Sigmoid colon (tissue), 7 donors: ENCODE measurements at places on chromosomes 7 and 10. TPM values are rescaled to one million over a fixed set of nuclear protein-coding genes. Genes with fewer than 3 reads are reported as not detected.

- peak overlapping the region; percentile 32 for H3K27ac ChIP-seq
- peaks cover 46% of the 10 kb centered on the region for H3K4me1 ChIP-seq
- DNase-seq = no peak
- H3K4me3 ChIP-seq = peak overlapping the region; percentile 64
- no peaks in the 10 kb centered on the region for H3K27me3 ChIP-seq
Measured at GRCh38 chr10:119030421-119031250, 1.1 kb downstream of the NANOS1 start.

- no peaks in the 10 kb centered on the region for H3K27me3 ChIP-seq
- no peak overlapping the region for H3K27ac ChIP-seq
- H3K4me3 ChIP-seq = no peak overlapping the region
- no peaks in the 10 kb centered on the region for H3K36me3 ChIP-seq
Measured at GRCh38 chr10:10007957-10008356, 1009.7 kb upstream of the CELF2 start.

- H3K36me3 ChIP-seq = no peaks in the 10 kb centered on the region
- H3K4me3 ChIP-seq = no peak overlapping the region
- no peaks in the 10 kb centered on the region for H3K27me3 ChIP-seq
- no peak overlapping the region for H3K27ac ChIP-seq
- DNase-seq = no peak
Measured at GRCh38 chr10:107144490-107144889, 20.0 kb downstream of the SORCS1 start.

DNA sequence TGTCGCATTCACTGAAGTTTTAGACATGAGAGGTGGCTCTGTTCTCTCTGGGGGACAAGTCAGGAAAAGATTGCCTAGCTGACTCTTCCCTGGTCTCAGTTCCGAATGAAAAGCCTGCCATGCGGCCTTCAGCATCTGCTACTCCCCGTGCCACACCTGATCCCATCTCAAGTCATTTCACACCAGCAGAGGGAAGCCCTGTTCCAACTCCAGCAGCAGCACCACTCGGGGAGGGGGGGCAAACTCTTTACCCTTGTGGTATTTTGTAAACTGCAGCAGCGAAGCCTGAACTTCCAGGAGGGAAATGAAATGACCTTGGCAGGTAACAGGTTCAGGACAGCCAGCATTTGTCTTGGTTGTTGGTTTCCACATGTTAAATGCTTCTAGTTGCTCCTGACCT is 13.8 kb downstream of the LRRC4 start:
- H3K27me3 ChIP-seq = no peaks in the 10 kb centered on the region
- DNase-seq = no peak
- no peaks in the 10 kb centered on the region for H3K4me1 ChIP-seq
- no peak overlapping the region for H3K27ac ChIP-seq
- no peaks in the 10 kb centered on the region for H3K36me3 ChIP-seq

- H3K27me3 ChIP-seq = no peaks in the 10 kb centered on the region
- H3K4me3 ChIP-seq = no peak overlapping the region
- H3K27ac ChIP-seq = no peak overlapping the region
- H3K36me3 ChIP-seq = no peaks in the 10 kb centered on the region
Measured at GRCh38 chr7:158068853-158069252, 518.8 kb downstream of the PTPRN2 start.

GRCh38 chr10:9362721-9363120 is 1308.2 kb downstream of the GATA3 start:
- peaks cover 2% of the 10 kb centered on the region for H3K4me1 ChIP-seq
- DNase-seq = no peak
- no peak overlapping the region for H3K4me3 ChIP-seq

DNA sequence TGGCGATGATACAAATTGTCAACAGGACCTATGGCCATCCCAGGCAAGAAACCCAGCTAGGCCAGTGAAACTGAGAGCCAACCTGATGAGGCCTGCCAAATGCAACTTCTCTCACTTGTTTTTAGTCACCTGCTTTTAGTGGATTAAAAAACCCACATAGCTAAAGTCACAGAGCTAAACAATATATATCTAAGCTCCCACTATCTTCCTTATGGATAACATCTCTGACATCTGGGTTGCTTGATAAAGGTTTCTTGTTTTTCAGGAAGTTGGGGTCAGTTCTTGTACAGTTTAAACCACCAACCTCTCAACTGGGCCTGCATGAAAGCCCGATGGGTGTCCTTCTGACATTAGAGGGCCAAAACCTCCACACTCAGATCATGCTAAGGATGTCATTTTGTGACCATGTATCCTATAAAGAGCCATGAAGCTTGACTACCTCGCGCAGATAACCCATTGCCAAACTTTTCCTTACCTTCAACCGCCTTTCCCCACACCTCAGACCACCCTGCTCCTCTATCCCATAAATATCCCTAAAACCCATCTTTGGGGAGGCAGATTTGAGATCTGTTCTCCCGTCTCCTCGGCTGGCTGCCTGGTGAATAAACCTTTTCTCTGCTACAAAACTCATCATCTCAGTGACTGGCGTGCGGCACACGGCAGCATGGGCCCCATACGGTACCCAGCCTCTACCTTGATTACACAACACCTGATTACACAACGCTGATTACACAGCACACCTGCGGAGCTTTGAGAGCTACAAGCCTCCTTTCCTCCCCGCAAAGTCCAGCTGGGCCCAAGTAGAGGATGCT is 797 bp upstream of the STMP1 start:
- DNase-seq = peak; percentile 66
- H3K27ac ChIP-seq = peak overlapping the region; percentile 96
- no peaks in the 10 kb centered on the region for H3K36me3 ChIP-seq
- no peaks in the 10 kb centered on the region for H3K27me3 ChIP-seq

DNA sequence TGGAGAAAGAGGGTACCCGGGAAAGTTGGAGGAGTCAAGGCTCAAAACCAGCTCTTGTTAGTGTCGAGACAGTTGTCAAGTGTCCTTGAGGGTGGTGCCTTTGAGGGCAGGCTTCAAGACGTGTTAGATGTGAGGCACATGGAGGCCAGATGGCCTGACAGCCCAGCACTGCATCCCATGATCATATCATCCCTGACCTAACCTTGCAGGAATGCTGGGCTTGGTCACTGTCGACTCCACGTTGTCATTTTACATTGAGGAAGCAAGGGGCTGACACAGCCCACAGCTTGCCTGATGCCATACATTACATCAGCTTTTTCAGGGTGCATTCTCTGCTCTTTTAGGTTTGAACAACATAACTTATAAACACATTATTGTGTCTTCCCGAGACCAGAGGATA is 114.1 kb downstream of the ABCA13 start:
- no peaks in the 10 kb centered on the region for H3K36me3 ChIP-seq
- H3K4me1 ChIP-seq = no peaks in the 10 kb centered on the region
- no peaks in the 10 kb centered on the region for H3K27me3 ChIP-seq
- no peak overlapping the region for H3K4me3 ChIP-seq

DNA sequence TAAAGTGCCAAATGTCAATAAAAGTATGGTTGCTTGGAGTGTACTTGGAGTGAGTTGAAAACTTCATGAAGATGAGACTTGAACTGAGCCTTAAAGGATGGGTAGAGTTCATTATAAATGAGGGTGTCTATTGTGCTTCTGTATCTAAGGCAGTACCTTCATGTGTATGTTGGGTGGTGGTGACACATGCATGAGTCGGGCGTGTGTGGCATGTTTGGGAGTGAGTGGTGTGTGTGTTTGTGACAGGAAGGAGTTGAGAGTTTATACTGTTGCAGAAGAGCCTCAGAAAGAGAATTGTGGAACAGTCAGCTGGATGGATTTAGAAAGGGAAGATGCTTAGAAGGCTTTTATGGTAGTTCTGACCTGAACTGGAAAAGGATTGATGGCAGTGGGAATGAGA is 6.0 kb upstream of the ZRANB1 start:
- no peaks in the 10 kb centered on the region for H3K27me3 ChIP-seq
- H3K4me1 ChIP-seq = peaks cover 30% of the 10 kb centered on the region
- H3K27ac ChIP-seq = no peak overlapping the region
- H3K36me3 ChIP-seq = no peaks in the 10 kb centered on the region

DNA sequence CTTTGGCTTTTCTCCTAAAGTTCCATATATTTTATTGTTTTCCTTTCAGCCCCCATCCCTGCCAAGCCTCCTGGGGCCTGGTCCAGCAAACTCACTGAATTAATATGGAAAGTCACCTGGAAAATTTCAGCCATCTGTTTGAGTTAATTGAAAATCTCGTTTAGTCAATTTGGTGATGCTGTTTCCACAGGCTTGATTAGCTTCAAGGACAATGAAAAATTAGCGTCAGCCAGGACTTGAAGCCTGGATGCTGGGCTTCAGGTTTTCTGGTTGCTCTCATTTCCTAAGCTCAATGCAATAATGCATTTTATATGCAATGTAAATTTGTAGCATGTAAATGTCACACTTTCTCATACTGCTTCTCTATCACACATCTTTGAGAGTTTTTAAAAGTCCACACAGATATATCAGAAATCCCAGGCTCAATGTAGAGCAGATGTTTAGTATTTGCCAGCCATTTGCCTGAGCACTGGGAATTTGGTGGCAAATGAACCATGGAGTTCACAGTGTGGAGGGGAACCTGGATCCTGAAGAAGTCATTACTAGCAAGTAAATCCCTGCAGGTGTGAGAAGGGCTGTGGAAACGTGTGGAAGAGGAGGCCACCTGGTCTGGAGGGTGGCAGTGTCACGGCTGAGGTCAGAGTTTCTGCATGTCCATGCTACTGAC is 228.5 kb downstream of the PAXIP1 start:
- H3K27ac ChIP-seq = no peak overlapping the region
- no peak overlapping the region for H3K4me3 ChIP-seq
- H3K4me1 ChIP-seq = no peaks in the 10 kb centered on the region
- H3K27me3 ChIP-seq = no peaks in the 10 kb centered on the region
- DNase-seq = no peak

DNA sequence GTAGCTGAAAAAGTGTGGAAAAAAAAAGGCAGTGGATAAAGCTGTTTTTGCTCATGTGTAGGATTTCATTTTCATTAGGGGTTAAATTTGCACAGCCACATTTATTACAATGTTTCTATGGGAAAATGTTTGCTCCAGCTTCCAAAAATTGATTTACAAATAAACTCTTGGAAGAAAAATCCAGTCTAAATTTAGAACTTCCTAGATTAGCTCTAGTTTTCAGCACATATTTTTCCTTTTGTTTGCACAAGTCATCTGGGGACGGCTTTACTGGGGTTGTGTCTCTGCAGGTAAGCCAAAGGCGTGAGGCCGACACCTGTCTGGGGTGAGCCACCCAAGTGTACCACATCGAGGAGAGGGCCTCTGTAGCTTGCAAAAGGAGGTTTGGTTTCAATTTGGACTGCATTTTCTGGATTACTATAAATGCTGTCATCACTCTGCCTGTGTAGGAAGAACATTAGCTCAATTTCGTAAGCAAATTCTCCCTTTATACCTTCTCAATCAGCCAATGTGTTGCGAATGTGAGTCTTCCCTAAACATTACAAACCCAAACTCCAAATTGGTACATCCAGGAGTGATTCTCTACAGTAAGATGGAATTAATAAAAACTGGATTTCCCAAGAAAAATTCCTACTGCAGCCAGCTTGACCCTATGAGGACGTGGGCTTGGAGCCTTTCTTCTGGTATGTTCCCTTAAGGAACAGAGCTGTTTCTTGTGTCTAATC is 89.5 kb upstream of the ZNF438 start:
- no peaks in the 10 kb centered on the region for H3K4me1 ChIP-seq
- H3K4me3 ChIP-seq = no peak overlapping the region
- no peaks in the 10 kb centered on the region for H3K27me3 ChIP-seq
- H3K27ac ChIP-seq = peak overlapping the region; percentile 4
- DNase-seq = no peak

GRCh38 chr10:122558452-122558851 is 2.1 kb upstream of the DMBT1 start:
- no peaks in the 10 kb centered on the region for H3K27me3 ChIP-seq
- H3K4me3 ChIP-seq = no peak overlapping the region
- no peak for DNase-seq

DNA sequence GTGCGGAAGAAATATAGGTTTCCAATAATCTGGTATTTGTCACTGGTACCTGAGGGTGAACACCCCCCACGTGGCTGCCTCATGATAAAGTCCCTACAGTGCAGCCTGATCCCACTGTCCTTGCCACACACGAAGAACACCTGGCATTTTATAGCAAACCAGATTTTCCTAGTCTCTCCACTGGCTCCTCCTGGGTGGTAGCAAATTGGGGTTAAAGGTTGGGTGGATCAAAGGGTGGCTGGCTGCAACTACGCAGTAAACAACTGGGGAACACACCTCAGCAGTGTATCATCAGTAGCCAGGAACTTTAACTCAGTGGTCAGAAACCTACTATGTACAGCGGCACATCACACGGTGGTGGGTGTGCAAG is 10.3 kb downstream of the SEPHS1 start:
- H3K36me3 ChIP-seq = peaks cover 15% of the 10 kb centered on the region
- no peak overlapping the region for H3K4me3 ChIP-seq
- H3K4me1 ChIP-seq = peaks cover 23% of the 10 kb centered on the region
- H3K27me3 ChIP-seq = no peaks in the 10 kb centered on the region

DNA sequence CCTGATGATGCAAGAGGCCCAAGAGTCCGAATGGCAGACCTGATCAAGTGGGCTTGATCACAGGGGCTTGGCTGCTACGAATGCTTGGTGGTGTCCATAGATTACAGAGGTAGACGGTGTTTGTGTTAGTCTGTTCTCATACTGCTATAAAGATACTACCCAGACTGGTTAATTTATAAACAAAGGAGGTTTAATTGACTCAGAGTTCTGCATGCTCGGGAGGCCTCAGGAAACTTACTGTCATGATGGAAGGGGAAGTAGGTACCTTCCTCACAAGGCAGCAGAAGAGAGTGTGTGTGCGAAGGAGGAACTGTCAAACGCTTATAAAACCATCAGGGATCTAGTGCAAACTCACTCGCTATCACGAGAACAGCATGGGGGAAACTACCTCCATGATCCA is 268.9 kb upstream of the KLF6 start:
- peak overlapping the region; percentile 57 for H3K27ac ChIP-seq
- no peak overlapping the region for H3K4me3 ChIP-seq
- no peak for DNase-seq
- H3K36me3 ChIP-seq = no peaks in the 10 kb centered on the region
- no peaks in the 10 kb centered on the region for H3K4me1 ChIP-seq
- no peaks in the 10 kb centered on the region for H3K27me3 ChIP-seq

- no peak overlapping the region for H3K27ac ChIP-seq
- no peaks in the 10 kb centered on the region for H3K36me3 ChIP-seq
- H3K27me3 ChIP-seq = no peaks in the 10 kb centered on the region
- no peaks in the 10 kb centered on the region for H3K4me1 ChIP-seq
Measured at GRCh38 chr10:72728462-72728861, 36.5 kb downstream of the MCU start.

DNA sequence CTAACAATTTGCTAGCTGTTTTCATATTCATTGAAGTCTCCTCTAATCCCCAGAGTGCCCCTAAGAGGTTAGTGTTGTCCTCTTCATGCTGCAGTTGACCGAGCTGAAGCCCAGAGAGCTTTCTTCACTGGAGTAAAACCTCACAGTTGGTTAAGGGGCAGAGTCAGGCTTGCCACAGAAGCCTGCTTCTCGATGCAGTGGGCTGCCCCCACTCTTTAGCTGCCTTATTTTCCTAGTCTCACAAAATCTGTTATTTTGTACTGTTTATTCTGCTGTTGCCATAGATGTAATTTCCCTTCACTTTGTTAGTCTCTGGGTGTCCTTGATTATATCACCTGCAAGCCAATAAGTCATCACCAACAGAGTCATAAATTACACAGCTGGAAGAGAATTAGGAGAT is 56.3 kb upstream of the ZPBP start:
- H3K27ac ChIP-seq = no peak overlapping the region
- H3K27me3 ChIP-seq = no peaks in the 10 kb centered on the region
- DNase-seq = no peak
- H3K4me3 ChIP-seq = no peak overlapping the region
- no peaks in the 10 kb centered on the region for H3K36me3 ChIP-seq

Gene NUTM2B
- 0.82 TPM for total RNA-seq

Gene PIK3CG
- total RNA-seq = 4.3 TPM

Gene ASB10
- not detected for total RNA-seq

Gene SPDYE16
- 2.5 TPM for total RNA-seq

Gene PALD1
- 17.2 TPM for total RNA-seq

Gene ASL
- total RNA-seq = 27.0 TPM

Gene DGKI
- 1.4 TPM for total RNA-seq

Gene DRGX
- not detected for total RNA-seq
